ENCODE measurements at places on chromosomes 5 and 9.
A peak's percentile ranks its signal among the peaks of the same experiment; 100 is the strongest.

- no peaks in the 10 kb centered on the region for H3K36me3 ChIP-seq
- peak overlapping the region; percentile 20 for H3K27ac ChIP-seq
- H3K27me3 ChIP-seq, result no peaks in the 10 kb centered on the region
Measured at GRCh38 chr5:179275381-179275878, 69.8 kb downstream of the ADAMTS2 start.

DNA sequence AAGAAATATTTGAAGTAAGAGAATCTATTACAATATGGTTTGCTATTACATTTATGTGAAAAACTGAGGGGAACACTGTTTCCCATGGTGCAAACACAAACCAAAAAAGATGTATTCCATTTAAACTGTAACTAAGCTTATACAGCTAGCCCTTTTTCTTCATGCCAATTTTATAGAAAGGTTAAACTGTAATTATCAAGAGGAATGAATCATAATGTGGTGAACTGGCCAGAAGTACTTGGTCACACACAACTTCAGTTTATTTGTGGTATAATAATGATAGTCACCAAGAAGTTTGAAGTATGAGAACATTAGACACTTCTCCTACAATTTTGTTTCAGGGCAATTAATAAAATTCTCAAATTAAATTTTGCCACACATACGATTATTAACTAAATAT is 177.9 kb downstream of the XRCC4 start:
- no peak for DNase-seq
- no peaks in the 10 kb centered on the region for H3K4me1 ChIP-seq
- no peaks in the 10 kb centered on the region for H3K27me3 ChIP-seq

- no peaks in the 10 kb centered on the region for H3K27me3 ChIP-seq
- no peak overlapping the region for H3K27ac ChIP-seq
- H3K4me1 ChIP-seq, result no peaks in the 10 kb centered on the region
- no peaks in the 10 kb centered on the region for H3K36me3 ChIP-seq
- H3K4me3 ChIP-seq, result no peak overlapping the region
Measured at GRCh38 chr9:78035383-78035993, 3.9 kb upstream of the GNAQ start.

DNA sequence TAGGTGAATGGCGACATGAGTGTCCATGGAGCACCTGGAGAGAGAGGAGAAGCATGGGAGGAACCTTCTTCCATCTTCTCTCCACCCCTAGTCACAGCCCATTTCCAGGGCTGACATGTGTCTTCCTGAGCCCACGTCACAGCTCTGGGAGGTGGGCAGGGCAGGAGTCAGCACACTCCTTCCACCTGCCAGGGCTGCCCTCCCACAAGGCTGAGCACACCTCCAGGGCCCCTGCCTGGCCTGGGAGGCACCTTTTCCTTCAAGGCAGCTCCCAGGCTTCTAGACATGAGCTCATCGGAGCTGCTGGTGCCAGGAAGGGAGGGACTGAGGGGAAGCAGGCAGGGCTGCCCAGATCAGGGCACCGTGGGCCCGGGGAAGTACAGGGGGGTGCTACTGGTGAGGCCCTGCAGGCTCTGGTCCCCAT is 13.6 kb upstream of the SYNPO start:
- peak overlapping the region; percentile 90 for H3K4me3 ChIP-seq
- no peaks in the 10 kb centered on the region for H3K36me3 ChIP-seq
- H3K27me3 ChIP-seq, result no peaks in the 10 kb centered on the region
- DNase-seq, result peak; percentile 89
- no peaks in the 10 kb centered on the region for H3K4me1 ChIP-seq
- H3K27ac ChIP-seq, result peak overlapping the region; percentile 99

- H3K27me3 ChIP-seq, result no peaks in the 10 kb centered on the region
- H3K27ac ChIP-seq, result no peak overlapping the region
- DNase-seq, result no peak
- H3K36me3 ChIP-seq, result no peaks in the 10 kb centered on the region
Measured at GRCh38 chr9:90477535-90477934, 165.1 kb downstream of the DIRAS2 start.

DNA sequence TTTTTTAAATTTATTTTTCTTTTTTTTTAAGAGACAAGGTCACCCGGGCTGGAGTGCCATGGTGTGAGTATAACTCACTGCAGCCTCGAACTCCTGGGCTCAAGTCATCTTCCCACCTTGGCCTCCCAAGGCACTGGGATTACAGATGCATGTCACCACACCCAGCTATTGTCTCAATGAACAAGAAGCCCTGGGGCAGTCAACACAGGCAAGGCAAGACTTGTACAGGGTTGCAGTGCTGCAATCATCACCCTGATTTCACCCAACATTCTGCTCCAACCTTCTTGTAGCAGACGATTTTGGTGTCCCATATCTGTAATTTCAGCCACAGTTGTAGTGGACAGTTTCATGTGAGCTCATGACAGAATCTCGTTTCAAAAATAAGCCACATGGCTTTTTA is 205.8 kb upstream of the KIF2A start:
- H3K4me1 ChIP-seq, result no peaks in the 10 kb centered on the region
- H3K27ac ChIP-seq, result no peak overlapping the region
- no peaks in the 10 kb centered on the region for H3K36me3 ChIP-seq

DNA sequence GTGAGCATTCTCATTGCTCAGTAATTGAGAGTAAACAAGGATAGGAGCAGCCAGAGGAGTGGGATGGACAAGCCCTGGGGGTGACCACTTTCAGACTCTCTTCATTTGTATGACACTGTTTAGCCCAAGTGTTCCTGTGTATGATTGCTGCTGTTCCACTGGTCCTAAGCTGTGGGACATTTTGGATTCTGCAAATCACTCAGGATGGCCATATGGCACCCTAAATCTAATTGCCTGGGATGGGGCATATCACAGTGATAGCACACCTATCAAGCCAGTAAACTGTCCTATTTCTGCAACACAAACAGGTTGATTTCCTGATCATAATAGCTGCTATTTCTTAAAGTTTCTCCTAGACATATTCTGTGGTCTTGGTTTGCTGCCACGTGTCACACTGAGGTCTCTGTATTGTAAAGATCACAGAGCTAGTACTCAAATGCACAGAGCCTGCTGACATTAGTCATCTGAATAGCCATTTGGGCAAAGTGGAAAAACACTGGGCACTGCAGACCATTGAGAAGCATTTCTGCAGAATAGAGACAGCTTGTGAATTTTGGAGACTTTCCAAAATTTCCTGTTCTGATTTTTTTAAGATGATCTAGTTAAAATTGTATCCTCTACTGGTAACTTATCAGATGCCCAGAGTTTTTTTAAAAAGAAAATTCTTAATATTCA is 320.2 kb downstream of the RFX3 start:
- H3K4me1 ChIP-seq, result no peaks in the 10 kb centered on the region
- H3K27ac ChIP-seq, result no peak overlapping the region
- DNase-seq, result no peak
- no peak overlapping the region for H3K4me3 ChIP-seq

GRCh38 chr5:141392429-141393198 is at the start of gene PCDHGA8:
TSS of gene PCDHGA8 (plus strand) at chr5:141392633. CDS start at chr5:141392814, 181 bp downstream.
- no peak within 1 kb of the TSS for H3K27ac ChIP-seq
- peak; percentile 67 for DNase-seq
- H3K36me3 ChIP-seq, result no peaks in the 10 kb centered on the region
- H3K4me1 ChIP-seq, result no peaks in the 10 kb centered on the region
- H3K4me3 ChIP-seq, result no peak within 1 kb of the TSS

DNA sequence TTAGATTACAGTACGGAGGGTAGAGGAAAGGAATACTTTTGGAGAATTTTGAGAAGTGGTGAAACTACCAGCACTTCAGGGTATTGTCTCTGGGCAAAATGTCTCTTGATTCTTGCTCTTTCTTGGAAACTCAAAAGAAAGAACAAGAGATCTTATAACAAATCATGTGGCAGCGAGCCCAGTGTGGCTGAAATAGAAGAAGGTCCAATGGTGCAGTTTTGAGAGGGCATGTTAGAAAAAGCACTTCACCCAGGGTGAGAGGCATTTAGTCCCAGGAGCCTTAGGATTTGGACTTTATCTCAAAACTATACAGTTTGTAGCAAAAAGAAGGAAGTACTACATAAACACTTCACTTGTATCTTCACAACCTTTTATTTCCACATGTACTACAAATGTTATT is 39.4 kb downstream of the NNT start:
- no peak for DNase-seq
- H3K4me3 ChIP-seq, result no peak overlapping the region
- peaks cover under 1% of the 10 kb centered on the region for H3K4me1 ChIP-seq
- H3K27me3 ChIP-seq, result no peaks in the 10 kb centered on the region
- H3K27ac ChIP-seq, result no peak overlapping the region
- H3K36me3 ChIP-seq, result no peaks in the 10 kb centered on the region

DNA sequence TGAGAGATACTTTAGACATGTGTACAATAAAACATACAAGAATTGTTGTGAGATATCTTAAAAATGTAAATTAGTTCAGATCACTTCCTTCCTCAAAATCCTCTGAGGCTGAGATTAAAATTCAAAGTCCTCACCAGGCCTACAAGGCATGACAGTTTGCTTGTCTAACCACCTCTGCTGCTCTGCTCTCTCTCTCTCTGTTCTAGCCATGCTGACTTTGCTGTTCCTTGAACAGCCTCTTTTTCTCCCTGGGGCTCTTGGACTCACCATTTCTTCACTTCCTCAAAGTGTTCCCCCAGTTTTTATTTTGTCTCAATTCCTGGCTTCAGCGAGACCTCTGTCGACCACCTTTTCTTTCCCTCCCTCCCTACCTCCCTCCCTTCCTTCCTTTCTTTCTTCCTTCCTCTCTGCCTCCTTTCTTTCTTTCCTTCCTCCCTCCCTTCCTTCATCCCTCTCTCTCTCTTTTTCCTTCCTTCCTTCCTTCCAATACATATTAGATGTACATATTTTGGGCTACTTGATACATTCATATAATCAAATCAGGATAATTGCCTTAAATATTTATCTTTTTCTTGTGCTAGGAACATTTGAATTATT is 27.0 kb downstream of the CATSPER3 start:
- no peak overlapping the region for H3K4me3 ChIP-seq
- H3K27ac ChIP-seq, result no peak overlapping the region
- no peaks in the 10 kb centered on the region for H3K27me3 ChIP-seq
- peaks cover 3% of the 10 kb centered on the region for H3K4me1 ChIP-seq
- DNase-seq, result no peak

GRCh38 chr9:32524892-32525708 is 896 bp downstream of the RIGI start:
- DNase-seq, result no peak
- H3K4me1 ChIP-seq, result peaks cover 2% of the 10 kb centered on the region
- no peak overlapping the region for H3K27ac ChIP-seq
- H3K36me3 ChIP-seq, result no peaks in the 10 kb centered on the region
- no peaks in the 10 kb centered on the region for H3K27me3 ChIP-seq
- peak overlapping the region; percentile 78 for H3K4me3 ChIP-seq

DNA sequence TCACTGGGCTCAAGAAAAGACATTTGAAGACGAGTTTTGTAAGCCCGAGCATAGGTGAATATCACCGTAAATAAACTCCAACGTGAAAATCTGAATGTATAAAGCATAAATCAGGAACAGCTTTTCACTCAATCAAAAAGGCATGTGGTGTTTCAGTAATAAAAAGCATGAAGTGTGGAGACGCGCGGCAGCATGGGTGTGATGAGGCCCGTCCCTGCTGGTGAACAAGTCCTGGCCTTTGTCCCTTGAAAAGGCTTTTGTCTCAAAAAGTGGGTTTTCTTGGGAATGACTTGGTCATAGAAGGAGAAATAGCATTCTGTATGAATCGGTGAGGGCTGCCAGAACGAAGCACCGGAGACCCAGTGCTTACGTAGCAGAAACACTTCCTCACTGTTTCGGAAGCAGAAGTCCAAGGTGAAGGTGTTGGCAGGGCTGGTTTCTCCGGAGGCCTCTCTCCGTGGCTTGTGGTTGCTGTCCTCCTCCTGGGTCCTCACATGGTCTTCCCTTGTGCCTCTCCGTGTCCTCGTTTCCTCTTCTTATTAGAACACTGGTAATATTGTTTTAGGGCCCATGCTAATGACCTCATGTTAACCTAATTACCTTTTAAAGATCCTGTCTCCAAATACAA is 24.9 kb downstream of the ROPN1L start:
- DNase-seq, result no peak
- no peak overlapping the region for H3K27ac ChIP-seq
- no peak overlapping the region for H3K4me3 ChIP-seq
- H3K36me3 ChIP-seq, result no peaks in the 10 kb centered on the region
- H3K27me3 ChIP-seq, result no peaks in the 10 kb centered on the region
- no peaks in the 10 kb centered on the region for H3K4me1 ChIP-seq

- H3K4me1 ChIP-seq, result no peaks in the 10 kb centered on the region
- H3K36me3 ChIP-seq, result no peaks in the 10 kb centered on the region
- no peak overlapping the region for H3K4me3 ChIP-seq
Measured at GRCh38 chr9:137972988-137973470, 95.4 kb downstream of the CACNA1B start.

GRCh38 chr5:80140496-80140895 is 105.3 kb downstream of the THBS4 start:
- no peaks in the 10 kb centered on the region for H3K27me3 ChIP-seq
- H3K27ac ChIP-seq, result no peak overlapping the region
- H3K4me1 ChIP-seq, result no peaks in the 10 kb centered on the region
- peaks cover 1% of the 10 kb centered on the region for H3K36me3 ChIP-seq
- no peak for DNase-seq

- H3K4me3 ChIP-seq, result no peak overlapping the region
- H3K4me1 ChIP-seq, result no peaks in the 10 kb centered on the region
- no peaks in the 10 kb centered on the region for H3K27me3 ChIP-seq
- DNase-seq, result no peak
- no peaks in the 10 kb centered on the region for H3K36me3 ChIP-seq
Measured at GRCh38 chr5:101904736-101905135, 391.3 kb downstream of the SLCO4C1 start.

GRCh38 chr5:68067976-68068603 is 147.5 kb upstream of the PIK3R1 start:
- no peak overlapping the region for H3K27ac ChIP-seq
- H3K4me3 ChIP-seq, result no peak overlapping the region
- no peak for DNase-seq
- no peaks in the 10 kb centered on the region for H3K4me1 ChIP-seq

GRCh38 chr9:76067696-76068095 is 177.2 kb downstream of the PCSK5 start:
- H3K4me1 ChIP-seq, result no peaks in the 10 kb centered on the region
- DNase-seq, result no peak
- no peaks in the 10 kb centered on the region for H3K27me3 ChIP-seq
- no peak overlapping the region for H3K4me3 ChIP-seq

DNA sequence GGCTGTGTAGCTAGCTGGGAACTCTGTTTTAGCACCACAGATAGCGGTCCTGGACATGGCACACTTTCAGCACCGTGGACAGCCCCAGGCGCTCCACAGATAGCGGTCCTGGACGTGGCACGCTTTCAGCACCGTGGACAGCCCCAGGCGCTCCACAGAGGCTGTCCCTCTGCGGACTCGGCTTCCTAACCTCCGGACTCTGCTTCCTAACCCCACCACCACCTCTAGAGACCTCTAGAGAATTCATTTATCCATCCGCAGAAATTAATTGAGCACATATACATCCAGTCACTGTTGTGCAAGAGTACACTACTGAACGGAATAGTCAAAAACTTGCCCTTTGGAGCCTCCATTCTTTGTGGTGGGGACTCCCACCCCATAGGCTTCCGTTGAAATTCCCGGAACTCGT is 27.4 kb downstream of the UNC5A start:
- H3K4me3 ChIP-seq, result no peak overlapping the region
- H3K4me1 ChIP-seq, result no peaks in the 10 kb centered on the region
- peak; percentile 93 for DNase-seq
- no peak overlapping the region for H3K27ac ChIP-seq
